ENCODE measurements at places on chromosomes 5 and 9.
A peak's percentile ranks its signal among the peaks of the same experiment; 100 is the strongest.

- DNase-seq = no peak
These were observed 40.2 kb upstream of the IER5L start for GRCh38 chr9:129218272-129218625.

DNA sequence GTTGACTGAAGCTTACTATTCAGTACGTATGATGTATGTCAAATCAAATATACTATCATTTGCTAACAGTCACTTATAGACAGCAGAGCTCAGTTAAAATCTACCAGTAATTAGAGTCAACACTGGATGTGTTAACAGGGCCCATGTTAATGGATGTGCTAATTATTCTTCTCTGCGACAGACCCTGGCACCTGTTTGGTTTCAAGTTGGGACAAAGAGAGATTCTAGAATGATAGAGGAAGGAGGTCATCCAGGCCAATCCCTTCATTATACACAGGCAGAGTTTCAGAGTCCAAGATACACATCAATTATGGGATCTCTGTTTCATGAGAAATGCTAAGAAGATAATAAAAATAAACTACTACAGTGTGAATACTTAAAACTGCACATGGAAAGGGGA, 615.0 kb downstream of the ZNF608 start:
- DNase-seq = no peak

DNA sequence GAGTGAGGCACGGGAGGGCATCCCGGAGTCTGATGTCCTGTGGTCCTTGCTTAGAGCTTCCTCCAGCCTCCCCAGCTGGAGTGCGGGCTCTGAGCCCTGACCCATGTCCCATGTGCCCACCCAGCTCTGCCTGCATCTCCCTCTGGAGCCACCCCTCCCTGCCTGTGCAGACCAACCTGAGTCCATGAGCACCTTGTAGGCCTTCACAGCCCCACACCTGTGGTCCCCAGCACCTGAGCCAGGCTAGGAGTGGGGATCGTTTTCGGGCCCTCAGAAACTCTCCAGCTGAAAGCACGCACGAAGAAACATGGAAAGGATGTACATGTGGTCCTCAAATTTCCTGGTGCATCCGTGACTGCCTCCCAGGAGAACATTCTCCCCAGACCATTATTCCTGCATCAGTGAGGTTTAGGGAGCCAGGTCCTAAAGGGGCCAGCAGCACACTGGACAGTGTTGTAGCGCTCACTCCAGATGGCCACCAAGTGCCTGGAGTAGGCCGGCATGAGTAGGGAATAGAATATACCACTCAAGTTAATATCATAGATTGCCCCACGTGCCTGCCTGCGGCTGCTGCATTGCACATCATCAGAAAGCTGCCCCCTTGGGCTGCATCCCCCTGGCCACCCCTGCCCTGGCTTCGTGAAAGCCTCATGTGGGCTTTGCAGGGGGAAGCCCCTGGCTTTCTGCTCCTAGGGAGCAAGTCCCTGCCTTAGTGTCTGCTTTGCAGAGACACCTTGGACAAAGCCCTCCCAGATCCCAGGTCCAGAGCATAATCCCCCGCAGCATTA, 80.6 kb downstream of the WNK2 start:
- DNase-seq = peak; percentile 12

GRCh38 chr5:14745753-14746152, 81.2 kb downstream of the OTULIN start:
- DNase-seq = no peak

DNA sequence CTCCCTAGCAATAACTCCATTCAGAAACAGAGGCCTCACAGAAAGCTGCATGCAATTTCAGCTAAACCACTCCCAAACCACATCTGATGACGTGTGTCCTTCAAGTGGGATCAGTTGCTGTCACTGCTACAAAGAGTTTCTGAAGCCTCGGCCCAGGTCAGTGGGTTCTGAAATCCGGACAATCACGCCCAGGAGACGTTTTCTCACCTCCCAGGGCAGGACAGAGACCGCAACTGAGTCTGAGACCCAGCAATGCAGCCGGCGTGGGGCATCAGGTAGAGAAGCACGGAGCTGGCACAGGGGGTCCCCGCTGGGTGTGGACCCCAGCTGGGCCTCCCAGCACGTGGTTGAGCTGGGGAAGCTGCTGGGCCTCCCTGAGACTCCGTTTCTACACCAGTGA, 2.6 kb upstream of the UBE2QL1 start:
- DNase-seq = no peak

DNA sequence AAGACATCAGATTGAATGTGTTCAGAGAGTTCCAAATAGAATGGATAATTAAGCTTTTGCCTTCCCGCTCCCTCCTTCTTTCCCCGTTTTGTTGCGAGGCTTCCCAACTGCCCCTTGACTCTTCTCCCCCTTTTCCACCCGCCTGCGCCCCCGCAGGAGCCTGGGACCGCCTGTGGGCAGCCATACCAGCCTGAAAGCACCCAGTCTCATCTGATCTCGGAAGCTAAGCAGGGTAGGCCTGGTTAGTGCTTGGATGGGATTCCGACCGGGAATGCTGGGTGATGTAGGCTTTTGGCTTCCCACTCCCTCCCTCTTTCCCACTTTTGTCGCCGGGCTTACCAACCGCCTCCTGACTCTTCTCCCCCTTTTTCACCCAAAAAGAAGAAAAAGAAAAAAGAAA, 6.8 kb upstream of the HSD17B4 start:
- no peak for DNase-seq

DNA sequence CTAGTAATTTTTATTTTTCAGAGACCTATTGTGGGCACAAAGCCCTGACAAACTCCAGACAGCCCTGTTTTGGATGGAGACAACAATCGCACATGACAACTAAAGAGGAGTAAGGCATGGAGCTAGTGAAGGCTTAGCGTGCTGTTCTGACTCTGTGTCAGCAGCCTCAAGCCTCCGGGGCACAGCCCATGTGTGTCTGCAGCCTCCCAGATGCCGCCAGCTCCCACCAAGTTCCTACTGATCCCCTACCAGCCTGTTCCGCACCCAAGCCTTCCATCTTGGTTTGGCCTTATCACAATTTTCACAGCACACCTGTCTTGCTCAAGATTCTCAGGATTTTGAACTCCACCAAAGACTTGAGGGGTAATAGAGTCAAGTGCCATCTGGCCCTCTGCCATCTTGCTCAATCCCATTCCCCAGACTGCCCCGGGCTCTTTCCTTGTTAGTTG, 70.3 kb upstream of the SH3PXD2B start:
- no peak for DNase-seq

- no peak for DNase-seq
These were observed 40.2 kb downstream of the TLR4 start for GRCh38 chr9:117744369-117744768.
